Ureter (tissue), 1 donor: ENCODE measurements at places on chromosomes 1 and 21. TPM values are rescaled to one million over a fixed set of nuclear protein-coding genes. Genes with fewer than 3 reads are reported as not detected.

The SAMD11 gene
- total RNA-seq: 13.9 TPM

GRCh38 chr1:29122682-29123052, 1.0 kb downstream of the TMEM200B start:
- DNase-seq: peak; percentile 61

GRCh38 chr1:168368131-168368530, 87.5 kb downstream of the TBX19 start:
- no peak for DNase-seq

GRCh38 chr1:229864686-229865230, 202.3 kb upstream of the GALNT2 start:
- no peak for DNase-seq

GRCh38 chr1:158374860-158375259, 21.2 kb downstream of the CD1E start:
- no peak for DNase-seq

The AURKAIP1 gene
- 102 TPM for total RNA-seq

The MYBPH gene
- total RNA-seq: not detected

The MSH4 gene
- total RNA-seq: 0.55 TPM

- no peak for DNase-seq
These were observed 18.5 kb downstream of the OR2T1 start for GRCh38 chr1:248421384-248421783.

DNA sequence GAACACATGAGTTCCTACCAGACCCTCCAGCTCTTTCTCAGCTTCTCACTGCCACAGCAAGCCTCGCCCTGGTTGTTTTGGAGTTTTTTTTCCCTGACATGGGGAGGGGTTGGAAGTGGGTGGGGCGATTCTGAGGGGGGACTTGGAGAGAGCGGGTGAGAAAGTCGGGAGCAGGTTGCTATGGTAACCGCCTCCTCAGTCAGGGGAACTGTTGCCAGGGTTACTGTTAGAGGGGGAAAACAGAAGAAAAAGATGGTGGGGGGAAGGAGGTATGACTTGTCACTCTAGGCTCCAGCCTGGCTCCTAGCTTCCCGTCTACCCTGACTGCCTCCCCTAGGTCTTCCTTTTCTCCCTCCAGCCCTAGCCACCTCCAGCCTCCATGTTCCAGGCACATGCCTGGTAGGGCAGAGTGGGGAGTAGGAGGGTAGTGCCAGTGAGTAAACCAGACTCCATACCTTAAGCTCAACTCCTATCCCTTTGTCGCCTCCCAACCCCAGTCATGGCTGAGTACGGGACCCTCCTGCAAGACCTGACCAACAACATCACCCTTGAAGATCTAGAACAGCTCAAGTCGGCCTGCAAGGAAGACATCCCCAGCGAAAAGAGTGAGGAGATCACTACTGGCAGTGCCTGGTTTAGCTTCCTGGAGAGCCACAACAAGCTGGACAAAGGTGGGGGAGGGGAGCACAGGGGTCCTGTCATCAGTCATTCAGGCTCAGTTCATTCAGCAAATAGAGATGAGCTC, 6.0 kb downstream of the PEA15 start:
- no peak for DNase-seq

The SLC1A7 gene
- not detected for total RNA-seq

The SYPL2 gene
- 2.0 TPM for total RNA-seq
